ENCODE measurements at places on chromosomes 11 and 22.

DNA sequence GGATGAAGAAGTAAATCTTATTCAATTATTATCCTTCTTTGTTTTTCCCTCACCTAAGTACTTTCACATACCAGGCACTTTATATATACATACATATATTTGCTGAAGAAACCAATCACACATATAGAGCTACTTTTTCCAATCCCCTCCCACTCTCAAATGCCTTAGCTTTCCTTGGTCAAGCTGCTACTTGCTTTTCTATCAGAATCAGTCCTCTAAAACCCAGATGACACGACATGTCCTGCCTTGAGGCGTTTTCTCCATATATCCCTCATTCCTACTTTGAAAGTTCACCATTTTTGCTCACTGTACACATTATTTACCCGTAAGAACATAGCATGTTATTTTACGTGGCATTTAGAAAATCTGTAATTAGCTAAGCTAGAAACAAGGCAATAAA is 5.4 kb downstream of the RAB38 start:
- no peak for DNase-seq

- DNase-seq, result no peak
These were observed 361.7 kb downstream of the INSC start for GRCh38 chr11:15476371-15476917.

DNA sequence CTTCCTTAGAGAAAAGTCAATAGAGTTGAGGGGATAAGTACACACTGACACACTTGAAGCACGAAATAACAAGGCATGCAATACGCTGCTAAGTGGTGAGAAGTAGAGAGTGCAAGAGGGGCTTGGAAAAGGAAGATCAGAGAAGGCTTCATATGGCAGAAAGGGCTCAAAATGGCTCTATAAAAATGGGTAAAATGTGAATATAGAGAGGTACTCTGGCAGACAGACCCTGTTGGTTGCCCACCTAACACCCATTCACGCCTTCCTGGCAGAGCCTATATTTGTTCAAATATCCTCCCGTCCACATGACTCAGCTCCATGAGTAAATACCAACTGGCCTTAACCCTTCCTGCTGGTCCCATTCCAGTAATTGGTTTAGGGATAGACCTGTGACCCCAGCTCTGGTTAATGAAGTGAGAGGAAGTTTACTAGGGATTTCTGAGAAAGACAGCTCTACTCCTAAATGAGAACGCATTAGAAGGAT is 38.9 kb upstream of the CCDC34 start:
- no peak for DNase-seq

- no peak for DNase-seq
These were observed 26.5 kb upstream of the CADM1 start for GRCh38 chr11:115530752-115531151.

DNA sequence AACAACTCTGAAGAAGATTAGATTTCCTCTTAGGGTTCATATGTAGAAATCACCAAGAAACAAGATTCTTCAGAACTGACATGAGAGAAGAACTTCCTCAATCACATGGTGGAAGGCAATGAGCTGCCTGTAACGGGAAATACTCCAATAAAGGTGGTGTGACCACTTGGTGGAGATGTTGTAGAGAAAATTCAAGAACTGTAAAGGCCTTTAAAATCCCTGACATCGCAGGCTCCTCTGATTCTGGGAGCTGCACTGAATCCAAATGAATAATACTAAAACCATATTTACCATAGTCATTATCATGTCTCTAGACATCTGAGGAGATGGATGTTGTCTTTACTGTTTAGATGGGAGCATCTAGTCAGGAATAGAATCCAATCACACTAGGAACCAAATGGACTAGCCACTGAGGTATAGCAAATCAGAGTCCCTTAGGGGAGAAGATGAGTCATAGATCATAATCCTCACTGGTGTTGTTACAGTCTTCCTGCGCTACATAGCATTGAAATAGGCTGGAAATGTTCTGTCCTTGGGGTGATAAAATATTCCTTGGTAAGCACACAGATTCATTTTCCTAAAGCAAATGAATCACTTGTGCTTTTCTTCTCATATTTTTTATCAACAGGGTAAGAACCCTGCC is 321.6 kb upstream of the TENM4 start:
- no peak for DNase-seq

DNA sequence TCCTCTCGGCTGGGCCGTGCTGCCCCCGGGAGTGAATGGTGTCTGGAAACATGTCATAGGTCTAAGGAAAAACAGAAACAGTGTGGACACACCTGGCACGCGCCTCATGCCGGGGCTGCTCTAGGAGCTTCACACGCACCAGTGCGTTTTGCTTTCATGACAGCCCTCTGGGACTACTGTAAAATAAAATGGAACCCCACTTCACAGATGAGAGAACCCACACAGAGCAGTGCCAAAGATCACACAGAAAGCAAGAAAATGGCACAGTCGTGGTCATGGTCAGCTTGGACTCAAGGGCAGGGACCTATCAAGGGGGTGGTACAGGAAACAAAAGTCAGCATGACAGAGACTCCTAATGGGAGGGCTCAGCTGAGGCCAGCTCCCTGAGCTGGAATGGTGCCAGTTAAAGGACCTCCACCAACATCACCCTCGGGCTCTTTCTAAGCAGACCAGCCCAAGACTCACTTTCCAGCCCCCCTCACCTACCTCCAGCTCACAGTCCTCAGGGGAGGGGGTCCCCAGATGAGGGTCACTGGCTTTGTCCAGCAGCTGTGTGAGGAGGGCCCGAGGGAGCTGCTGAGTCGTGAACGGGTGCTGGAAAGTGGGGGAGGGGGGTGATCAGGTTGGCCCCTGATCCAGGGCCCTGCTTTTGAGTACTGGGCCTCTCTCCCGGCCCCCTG is 3.3 kb downstream of the MAP4K2 start:
- no peak for DNase-seq

DNA sequence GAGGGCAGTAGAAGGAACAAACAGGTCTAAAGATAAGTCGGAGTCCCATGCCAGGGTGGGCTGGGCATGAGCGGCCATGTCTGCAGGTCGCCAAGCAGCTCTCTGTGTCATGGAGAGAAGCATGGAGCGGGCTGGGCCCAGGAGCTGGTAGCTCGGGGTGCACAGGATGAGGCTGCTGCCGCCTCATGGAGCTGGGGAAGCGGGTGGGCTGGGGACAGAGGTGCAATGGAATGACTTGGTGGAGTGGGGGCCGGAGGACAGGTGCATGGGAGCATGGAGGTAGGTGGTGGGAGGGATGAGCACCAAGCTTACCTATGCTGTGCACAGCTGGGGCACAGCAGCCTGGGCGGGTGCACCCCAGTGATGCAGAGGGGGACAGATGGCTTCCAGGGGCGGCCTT is 3.6 kb downstream of the NRXN2 start:
- DNase-seq, result no peak

DNA sequence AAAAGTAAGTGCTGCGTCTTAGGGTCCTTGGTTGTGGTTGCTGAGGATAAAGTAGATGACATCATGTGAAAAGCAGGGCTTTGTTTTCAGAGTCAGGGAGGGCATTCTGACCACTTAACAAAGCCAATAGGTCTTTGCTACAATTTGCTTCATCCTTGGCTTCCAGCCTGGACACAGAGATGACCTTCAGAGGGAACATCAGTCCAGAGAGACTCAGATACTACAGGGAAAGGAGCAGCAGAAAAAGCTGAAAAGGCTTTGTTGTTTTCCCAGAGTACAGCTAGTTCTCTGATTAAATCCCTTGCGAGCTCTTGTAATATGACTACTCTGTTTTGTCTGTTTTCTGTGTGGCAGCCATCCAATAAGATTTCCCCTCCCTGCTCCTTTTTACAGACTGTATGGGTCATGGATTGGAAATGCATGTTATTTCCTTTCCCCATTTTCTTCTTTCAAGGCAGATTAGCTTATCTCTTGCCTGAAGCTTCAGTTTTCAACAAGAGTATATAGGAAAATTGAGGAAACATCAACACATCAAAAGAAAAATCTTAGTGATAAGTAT is 31.9 kb downstream of the ATG13 start:
- no peak for DNase-seq

- no peak for DNase-seq
These were observed 197.2 kb downstream of the TENM4 start for GRCh38 chr11:79243422-79244210.

- DNase-seq, result peak; percentile 41
These were observed 661 bp upstream of the MALAT1 start for GRCh38 chr11:65498042-65498726.

DNA sequence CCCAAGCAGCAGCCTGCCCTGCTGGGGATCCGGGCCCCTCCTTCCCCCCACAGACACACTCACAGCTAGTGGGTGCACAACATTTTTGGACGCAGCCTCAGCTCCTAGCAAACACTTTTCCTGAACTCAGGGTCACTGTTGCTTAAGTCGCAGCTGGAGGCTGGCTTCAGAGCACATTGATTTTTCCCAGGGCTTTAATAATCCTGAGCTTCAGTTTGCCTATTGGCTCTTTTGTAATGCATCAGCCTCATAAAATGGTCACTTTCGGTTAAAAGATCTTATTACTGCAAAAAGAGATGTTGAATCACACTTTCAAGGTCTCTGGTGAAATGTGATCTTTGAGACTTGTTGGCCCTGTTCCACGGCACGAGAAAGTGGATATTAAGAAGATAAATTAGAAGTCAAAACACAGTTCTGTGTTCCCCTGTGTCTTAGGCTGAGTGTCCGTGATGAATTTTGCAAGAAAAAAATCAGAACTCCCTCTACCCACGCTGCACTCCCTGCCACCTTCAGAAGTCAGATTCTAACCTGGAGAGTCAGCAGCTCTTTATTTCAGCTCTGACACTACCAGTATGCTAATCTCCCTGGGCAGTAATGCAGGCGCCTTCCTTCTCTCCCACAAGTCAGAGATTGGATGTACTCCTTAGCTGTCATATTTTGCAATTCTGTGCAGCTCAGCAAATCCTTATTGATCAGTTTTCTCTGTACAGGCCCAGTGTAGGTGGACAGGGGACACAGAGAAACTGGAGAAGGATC is 158.2 kb upstream of the E2F8 start:
- no peak for DNase-seq

DNA sequence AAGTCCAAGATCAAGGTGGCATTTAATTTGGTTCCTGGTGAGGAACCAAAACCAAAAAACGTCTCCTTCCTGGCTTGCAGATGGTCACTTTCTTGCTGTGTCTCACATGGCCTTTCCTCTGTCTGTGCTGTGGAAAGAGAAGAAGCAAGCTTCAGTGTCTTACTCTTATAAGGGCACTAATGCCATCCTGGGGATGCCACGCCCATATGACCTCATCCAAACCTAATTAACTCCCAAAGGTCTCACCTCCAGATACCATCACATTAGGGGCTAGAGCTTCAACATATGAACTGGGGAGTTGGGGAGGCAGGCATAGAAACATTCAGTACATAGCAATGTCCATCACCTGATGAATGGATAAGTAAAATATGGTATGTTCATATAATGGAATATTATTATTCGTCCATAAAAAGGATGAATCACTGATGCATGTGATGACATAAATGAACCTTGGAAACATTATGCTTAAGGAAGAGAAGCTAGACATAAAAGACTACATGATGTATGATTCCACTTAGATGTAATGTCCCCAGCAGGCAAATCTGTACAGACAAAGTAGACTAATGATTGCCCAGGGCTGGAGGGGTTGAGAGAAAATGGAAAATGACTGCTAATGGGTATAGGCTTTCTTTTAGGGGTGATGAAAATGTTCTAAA is 78.6 kb upstream of the B3GNT6 start:
- DNase-seq, result no peak

- no peak for DNase-seq
These were observed 7.1 kb downstream of the RCOR2 start for GRCh38 chr11:63909591-63910506.
